ENCODE measurements at places on chromosomes 2 and 18.

- no peak for DNase-seq
Measured at GRCh38 chr2:236964291-236964690, 121.4 kb upstream of the COPS8 start.

DNA sequence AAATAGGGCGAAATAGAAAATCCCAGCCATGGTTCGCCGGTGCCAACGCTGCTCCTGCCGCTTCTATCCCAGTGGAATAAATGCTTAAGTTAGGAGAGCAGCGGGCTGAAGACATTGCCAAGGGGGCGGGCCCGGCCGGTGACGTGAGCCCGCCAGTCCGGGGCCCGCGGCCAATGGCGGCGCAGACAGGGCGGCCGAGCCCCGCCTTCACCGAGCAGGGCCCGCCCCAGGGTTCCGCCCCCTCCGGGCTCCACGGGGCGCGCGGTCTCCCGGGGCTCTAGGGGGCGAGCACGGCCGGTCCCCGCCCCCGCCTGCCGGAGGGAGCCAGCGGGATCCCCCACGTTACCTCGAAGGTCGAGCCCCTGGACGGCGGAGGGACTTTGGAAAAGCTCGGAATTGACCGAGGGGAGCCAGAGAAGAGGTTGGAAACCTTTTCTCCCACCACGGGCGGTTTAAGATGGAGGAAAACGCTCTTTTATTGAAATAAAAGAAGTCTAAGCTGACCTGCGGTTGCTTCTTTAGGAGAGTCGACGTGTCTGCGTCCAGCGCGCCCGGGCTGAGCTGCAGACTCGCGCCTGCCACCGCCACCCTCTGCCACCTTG lies at the start of gene EPHA4:
Gene EPHA4, minus strand, starts transcription at position 86 of the 602 bp plus-strand sequence. Its CDS starts 56 bp downstream, at position 30.
- peak; percentile 82 for DNase-seq

DNA sequence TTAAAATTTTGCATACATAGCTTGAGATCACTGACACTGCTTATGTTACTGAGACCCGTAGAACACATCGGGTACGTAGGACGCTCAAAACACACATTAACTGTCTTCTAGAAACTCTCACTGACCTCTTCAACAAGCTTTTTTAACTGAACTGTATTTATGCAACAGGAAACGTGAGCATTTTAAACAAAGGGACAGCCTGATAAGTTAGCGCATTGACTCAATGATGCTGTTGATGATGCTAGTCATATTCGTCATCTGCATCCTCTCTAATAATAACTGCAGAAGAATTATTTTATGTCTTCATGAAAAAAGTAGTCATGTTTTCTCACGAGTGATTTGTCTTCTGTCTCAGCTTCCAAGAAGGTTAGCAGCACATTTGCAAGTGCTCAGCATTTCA lies 824.0 kb downstream of the DCDC2C start:
- DNase-seq, result no peak

DNA sequence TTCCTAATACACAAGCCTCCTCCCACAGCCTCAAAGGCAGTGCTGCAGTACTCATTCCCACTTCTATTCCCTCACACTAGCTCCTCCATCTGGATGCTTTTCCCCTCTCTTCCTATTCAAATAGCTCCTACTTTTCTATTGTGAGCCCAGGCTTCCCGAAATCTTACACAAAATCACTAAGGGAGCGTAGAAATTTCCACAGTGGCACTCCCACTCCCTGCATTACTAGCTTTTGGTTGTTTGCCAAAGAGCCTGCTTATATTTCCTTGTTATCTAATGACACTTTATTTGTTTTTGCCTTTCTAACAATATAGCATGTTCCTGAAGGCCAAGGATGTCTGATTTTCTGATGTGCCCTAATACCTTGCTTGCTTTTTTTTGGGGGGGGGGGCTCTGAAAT lies 10.9 kb downstream of the EPAS1 start:
- DNase-seq, result no peak

DNA sequence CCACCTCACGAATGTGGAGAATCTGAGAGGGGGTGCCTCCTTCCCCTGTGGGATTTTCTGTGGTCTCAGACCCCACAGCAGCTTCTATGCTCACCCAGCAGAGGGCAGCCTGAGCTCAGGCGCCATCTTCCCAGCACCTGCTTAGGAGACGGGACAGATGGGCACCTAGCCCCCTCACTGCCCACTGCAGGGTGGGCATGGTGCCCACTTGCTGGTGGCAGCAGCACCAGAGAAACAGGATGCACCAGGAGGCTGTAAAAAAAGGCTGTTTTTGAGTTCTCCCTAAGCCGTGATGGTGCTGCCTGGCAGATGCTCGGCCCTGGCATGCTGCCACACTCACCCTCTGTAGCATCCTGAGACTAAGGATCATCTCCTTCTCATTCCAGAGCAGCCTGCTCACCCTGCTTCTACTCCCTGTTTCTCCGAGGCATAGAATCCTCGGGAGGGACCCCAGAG lies 19.1 kb upstream of the SLC20A1 start:
- DNase-seq, result peak; percentile 65

DNA sequence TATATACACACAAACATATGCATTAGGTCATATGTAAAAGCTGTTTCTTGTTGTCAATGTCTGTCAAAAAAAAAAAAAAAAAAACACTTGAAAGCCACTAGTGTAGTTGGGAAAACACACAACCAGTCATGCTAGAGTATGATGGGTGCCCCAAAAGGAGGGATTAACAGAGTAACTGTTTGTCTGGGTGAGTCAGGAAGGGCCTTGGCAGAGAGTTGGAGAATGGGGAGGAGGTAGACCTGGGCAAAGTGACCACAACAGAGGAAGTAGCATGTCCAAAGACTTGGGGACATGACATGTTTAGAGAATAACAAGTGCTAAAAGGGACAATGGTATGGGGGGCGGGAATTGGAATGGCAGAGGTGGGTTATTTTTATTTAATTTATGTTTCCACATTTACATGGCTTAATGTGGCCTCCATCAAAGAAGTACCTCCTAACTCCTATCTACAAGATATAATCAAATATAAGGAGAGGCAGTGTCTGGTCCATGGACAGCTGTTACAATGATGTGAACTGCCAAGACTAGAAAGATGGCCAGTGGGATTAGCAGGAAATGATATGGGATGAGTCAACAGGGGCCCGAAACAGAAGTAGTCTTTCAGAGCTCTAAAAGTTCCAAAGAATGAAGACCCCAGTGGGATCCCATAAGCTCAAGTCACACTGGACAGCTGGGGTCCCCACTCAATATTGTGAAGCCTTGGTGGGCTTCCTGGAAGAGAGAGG lies 99.9 kb upstream of the ZFP36L2 start:
- no peak for DNase-seq

GRCh38 chr2:150531591-150531990 lies 44.1 kb upstream of the RND3 start:
- no peak for DNase-seq

DNA sequence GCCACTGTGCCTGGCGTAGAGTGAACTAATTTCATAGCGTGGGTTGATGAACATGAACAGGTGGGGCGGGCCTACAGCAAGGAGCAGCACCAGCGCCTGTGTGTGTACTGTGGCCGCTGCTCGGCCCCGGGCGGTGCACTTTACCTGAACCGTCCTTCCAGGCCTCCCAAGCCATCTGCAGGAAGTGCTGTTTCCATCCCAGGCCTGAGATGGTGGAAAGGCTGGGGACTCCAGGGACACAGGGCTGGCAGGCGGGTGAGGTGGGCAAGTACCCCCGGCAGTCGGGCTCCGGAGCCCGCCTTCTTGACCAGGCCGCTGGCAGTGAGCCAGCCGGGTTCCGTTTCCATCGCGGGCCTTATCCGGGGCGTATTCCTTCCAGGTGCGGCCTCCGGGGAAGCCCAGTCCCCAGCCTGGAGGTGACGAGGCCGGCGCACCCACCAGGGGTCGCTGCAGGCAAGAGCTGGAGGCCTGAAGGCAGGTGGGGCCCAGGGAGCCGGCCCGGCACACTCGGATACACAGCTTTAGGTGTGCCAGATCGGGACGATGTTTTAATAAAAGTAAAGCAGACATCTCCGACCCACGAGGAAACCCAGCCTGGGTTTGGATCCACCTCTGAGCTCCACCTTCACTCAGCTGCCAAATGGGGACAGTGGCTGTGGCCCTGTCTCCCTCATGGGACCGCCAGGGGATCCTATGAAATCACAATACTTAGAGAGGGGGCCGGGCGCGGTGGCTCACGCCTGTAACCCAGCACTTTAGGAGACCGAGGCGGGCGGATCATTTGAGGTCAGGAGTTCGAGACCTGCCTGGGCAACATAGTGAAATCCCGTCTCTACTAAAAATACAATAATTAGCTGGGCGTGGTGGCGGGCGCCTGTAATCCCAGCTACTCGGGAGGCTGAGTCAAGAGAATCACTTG lies 22.7 kb upstream of the PDIA6 start:
- peak; percentile 91 for DNase-seq

DNA sequence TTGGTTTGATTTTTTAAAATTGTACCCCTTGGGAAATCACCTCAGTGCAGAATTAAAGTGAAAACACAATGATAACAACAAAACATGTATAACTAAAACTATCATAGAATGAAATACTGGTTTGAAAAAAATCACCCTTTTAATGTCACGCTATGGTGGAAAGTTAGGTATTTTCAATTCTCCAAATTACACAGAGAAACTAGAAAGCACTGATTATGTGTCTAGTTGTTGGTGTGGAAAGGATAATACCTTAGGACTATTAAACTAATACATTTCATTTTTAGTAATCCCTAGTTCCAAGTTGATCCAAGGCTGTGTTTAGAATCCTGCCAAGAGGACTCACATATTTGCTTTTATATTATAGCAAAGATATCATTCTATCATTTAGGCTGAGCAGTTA lies 71.2 kb downstream of the NUP35 start:
- DNase-seq, result no peak

GRCh38 chr2:67323209-67323991 lies 73.7 kb upstream of the ETAA1 start:
- no peak for DNase-seq

DNA sequence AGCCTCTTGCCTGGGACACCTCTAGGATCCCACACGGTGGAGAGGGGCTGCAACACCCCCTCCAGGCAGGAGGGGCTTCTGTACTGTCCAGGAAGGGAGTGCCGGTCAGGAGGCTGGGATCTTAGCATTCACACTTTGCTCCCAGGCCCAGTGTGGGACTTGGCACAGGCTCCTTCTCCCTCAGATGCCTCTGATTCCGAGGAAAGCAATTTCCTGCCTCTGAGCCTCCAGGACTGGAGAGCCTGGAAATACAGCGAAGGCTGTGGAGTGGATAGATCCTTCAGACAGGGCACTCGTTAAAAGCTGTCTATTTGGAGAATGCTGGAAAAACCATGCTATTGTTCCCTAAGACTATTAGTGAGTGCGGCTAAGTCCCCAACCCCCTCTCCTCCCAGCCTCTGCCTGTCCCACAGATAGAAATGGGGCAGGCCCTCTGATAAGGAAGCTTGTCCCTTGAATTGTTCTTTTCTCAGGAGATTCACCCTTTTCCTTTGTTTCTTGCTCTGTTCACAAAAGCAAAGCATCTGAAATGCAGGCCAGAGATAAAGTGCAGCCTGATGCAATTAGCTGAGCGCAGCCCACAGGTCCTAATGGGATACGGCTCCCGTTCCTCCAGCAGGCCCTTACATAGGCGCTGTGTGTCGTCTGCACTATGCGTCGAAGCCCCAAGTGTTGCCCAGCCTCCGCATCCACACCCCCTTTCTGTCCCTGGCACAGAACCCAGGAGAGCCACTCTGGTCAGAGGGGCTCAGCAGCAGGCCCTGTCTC lies 252.2 kb downstream of the KLHL29 start:
- no peak for DNase-seq

DNA sequence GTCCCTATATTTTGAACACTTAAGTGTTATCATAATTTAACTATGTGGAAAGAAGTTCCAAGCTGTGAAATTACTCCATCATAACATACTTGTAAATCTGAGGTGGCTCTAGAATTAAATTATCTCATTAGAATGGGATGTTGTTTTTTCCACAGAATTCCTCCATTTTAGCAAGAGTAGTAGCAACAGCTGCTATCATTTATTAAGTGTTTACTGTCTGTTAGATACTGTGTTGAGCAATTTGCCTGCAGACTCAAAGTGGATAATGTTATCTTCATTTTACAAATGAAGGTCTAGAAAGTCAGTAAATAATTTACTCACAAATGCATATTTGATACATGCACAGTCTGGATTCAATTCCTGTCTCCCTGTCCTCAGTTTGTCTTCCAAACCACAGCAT lies 504.8 kb upstream of the NRP2 start:
- DNase-seq, result no peak

- no peak for DNase-seq
Measured at GRCh38 chr2:199727306-199727705, 123.7 kb downstream of the FTCDNL1 start.

DNA sequence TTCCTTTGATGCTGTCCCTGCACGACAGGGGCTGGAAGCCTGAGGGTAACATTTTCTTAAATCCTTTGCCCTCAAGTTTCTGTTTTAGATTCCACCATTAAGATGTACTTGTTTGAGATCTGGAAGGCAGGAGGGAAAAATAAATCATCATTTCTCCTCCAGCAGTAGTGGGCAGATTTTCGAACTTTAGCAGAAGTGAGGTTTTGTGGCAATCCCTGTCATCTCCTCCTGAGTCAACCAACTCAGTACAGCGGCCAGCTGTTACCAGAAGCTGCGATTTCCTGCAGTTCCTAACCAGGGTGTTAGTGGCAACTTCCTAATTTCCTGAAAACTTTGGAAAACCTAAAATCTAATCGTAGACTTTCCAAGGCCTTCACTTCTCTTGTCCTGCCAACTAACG lies 517.2 kb upstream of the ACVR2A start:
- peak; percentile 34 for DNase-seq

DNA sequence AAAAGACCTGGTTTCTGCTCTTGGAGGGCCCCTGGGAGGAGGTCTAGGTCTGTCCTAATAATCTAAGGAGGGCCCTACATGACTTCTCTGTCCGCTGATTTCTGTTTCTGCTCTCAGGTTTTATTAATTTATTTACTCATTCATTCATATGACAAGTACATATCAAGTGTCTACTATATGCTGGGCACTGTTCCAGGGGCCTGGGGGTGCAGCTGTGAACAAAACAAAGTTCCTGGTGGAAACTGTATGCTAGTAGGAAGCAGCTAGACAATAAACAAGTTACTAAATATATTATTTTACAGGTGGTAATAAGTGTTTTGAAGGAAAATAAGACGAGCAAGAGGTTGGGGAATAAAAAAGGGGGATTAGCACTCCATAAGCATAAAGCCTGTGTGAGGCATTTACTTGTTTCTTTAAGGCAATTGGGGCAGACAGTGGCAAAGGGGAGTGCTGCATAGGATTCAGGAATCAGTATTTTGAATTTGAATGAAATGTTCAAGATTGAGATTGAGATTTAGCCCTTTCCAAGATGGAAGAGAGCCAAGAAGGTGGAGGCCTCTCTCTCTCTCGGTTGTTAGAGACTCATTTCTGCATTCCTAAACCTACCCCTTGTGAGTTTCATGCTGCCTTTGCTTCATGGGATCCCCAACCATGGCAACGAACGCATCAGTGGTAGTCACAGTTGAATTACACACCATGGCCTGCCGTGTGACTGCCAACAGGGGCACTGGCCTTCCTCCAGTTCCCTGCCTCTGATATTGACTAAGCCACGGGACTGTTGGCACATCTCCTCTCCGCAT lies 28.3 kb downstream of the DRC1 start:
- no peak for DNase-seq

- DNase-seq, result no peak
Measured at GRCh38 chr2:231364061-231364460, 31.4 kb upstream of the B3GNT7 start.

DNA sequence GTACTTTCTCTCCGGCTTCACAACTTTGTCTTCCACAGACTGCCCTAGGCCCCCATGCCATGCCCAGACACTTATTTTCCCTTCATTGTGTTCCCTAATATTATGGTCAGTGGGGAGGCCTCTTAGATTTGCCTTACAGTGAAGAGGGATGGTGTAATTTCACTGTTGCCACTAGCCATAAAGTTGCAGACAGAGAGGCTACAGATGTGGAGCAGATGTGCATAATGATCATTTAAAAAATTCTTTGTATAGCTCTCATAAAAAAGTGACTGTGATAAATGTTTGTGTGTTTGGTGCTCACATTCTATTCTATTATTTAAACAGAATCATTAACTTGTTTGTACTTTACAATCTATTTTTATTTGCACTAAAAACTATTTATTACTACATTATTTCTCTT lies 67.5 kb upstream of the FN1 start:
- no peak for DNase-seq

All from activated CD4-positive, alpha-beta T cell treated with anti-CD3 and anti-CD28 coated beads, Interleukin-2, amount 50 U/mL, for 48 hours (primary cell).